NCI-H187 (cell line): ENCODE measurements at places on chromosomes 16 and 17.

- no peak for DNase-seq
These were observed 92.3 kb downstream of the C16orf78 start for GRCh38 chr16:49465661-49466528.

GRCh38 chr17:58364270-58364942 is 12.4 kb upstream of the SUPT4H1 start:
- no peak for DNase-seq

DNA sequence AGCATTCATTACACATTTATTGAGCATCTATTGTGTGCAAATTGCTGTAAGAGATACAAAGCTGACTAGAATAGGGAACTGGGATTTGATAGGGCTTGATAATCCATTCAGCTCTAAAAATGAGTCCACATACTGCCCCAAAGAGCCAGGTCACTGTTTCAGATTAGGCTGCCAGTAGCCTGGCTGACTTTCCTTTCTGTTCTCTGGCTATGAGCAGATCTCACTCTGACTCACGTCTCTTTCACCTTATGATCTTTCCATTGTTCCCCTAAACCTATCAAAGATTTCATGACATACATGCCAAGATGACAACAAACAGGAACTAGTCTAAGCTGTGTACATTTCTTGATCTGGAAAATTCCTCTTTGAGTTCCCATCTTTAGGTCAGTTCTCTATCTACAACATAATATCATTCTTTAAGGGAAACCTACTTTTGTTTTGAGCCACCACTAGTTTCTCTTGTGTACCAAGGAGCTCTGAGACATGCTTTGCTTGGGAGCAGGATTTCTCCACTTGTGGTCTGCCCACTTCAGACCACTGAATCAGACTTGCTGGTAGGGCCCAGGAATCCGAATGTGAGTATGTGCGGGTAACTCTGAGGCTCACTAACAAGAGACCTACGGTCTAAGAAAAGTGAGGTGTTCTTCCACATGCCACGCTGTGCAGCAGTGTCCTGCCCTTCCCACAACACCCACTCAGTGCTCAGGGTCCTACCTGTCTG is 40.9 kb upstream of the ICAM2 start:
- DNase-seq: no peak

- no peak for DNase-seq
These were observed 35.4 kb upstream of the ENPP7 start for GRCh38 chr17:79695293-79695790.

GRCh38 chr16:22898874-22899348 is 84.9 kb downstream of the HS3ST2 start:
- peak; percentile 48 for DNase-seq

GRCh38 chr17:15346066-15346595 is 4.7 kb upstream of the TEKT3 start:
- no peak for DNase-seq

DNA sequence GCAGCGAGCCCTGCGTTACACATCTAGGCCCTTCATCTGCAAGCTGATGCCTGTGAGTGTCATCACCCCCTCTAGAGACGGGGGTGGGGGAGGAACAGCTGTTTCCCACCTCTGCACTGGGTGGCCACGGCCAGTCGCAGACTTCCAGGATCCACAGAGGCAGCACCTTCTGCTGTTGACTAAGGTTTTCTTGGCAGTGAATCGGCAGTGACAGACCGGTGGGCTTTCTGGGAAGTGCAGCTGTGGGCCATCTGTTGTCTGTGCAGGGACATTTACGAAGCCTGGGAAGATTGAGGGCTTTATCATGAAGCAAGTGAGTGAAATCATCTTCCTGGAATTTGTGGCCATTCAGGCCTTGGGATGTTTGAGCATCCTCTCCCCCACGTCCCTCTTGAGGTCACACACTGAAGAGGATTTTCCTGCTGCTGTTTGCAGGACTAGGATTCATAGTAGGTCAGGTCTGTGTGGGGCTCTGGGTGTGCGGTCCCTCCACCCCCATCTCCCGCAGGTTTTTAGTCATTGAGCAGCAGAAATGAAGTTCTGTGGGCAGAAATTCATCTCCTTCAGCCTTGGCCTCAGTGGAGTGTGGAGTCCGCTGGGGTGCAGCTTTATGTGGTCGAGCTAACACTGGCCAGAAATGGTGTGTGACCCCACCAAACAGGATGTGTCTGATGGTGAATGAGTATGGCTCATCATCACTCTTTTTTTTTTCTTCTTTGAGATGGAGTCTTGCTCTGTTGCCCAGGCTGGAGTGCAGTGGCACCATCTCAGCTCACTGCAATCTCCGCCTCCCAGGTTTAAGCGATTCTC is 12.0 kb downstream of the PGS1 start:
- DNase-seq: no peak

DNA sequence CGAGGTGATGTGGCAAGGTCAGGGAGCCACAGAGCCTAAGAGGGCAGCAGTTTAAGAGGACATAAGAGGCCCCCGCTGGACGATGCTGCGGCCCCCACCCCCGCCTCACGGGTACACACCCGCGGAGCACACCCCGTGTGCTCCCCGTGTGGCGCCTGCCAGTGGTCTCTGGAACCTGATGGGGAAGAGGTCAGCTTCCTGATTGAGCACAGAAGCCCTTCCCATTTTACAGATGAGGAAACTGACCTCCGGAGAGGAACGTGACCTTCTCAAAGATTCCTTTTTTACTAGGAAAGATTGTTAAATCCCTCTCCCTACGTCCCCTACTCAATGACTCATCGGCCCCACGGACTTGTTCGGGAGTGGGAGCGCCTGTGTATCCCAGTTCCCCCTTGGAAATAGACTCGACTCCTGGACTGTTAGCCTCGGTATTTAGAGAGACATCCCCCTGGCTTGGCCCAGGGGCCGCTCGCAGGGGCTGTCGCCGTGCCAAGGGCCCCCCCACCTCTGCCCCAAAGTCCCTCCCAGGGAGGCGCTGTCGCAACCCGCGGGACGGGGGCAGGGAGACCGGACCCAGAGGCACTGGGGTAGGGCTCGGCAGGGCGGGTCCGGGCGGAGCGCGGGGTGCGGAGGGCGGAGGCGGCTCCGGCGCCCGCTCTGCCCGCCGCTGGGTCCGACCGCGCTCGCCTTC is at the start of gene ABCC3:
TSS of gene ABCC3 (plus strand) at position 658 of the 691 bp plus-strand sequence. CDS start 56 bp downstream, outside the sequence.
- no peak for DNase-seq

GRCh38 chr16:84555418-84556196 is 51.1 kb upstream of the MEAK7 start:
- no peak for DNase-seq

DNA sequence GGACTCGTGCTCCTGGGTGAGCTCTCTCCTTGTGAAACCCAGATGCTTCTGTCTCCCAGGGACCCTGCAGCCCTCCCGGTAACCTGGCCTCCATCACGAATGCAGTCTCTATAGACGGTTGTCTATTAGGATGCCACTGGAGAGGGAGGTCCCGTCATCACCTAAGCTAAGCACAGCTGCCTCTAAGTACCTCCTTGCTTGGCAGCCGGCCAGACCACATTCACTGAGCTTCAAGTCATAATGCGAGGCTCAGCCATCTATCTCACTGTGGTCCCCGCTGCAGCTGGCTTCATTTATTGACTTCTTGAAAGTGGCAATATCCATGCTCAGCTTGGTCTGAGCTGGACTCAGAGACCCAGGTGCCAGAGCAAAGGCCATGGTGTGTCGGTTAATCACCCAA is 74.5 kb upstream of the HSBP1 start:
- peak; percentile 47 for DNase-seq

DNA sequence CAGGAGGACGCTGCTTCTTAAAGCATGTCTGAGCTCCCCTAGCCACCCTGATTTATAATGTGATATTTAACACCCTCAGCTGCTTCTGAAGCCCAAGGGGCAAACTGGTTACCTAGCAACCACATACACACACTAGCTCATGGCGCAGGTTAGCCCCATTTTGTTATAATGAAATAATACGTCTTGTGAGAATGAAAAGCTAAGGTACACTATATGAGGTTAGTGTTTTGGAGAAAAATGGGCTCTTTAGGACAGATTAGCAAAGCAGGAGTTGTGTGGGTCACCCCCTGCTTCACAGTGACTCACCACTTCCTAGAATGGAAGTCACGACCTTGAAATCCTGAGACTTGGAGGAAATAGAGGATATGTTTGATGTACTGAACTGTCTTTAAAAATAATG is 404.8 kb upstream of the HSBP1 start:
- DNase-seq: no peak

DNA sequence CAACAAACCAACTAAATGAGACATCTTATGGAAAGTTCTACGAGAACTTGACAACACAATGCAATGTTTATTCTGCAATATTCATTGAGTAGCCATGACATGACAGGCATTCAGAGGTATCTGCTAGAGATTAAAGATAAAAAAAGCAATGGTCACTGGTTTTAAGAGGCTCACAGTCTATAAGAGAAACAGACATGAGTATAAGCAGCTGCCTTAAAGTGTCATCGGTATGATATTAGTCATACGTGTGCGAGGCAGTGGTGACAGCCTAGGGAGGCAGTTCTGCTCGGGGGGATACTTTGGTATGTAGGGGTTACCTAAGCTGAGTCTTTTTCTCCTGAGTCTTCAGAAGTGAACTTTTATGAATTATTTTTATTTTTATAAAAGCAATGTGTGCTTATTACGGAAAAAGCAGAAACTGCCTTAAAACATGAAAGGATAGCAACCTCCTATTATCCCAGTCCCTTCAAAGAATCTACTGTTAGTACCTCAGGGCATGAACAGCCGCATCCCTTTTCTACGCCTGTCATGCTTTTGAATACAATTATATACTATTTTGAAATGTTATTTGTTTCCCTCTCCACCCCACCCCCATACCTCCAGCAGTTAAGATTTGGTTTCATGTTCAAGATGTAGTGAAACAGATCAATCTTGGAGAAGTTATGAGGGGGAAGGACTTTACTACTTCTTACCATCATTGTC is 7.7 kb downstream of the ST6GALNAC1 start:
- DNase-seq: no peak

- no peak for DNase-seq
These were observed 12.0 kb downstream of the SP2 start for GRCh38 chr17:47907932-47908562.

DNA sequence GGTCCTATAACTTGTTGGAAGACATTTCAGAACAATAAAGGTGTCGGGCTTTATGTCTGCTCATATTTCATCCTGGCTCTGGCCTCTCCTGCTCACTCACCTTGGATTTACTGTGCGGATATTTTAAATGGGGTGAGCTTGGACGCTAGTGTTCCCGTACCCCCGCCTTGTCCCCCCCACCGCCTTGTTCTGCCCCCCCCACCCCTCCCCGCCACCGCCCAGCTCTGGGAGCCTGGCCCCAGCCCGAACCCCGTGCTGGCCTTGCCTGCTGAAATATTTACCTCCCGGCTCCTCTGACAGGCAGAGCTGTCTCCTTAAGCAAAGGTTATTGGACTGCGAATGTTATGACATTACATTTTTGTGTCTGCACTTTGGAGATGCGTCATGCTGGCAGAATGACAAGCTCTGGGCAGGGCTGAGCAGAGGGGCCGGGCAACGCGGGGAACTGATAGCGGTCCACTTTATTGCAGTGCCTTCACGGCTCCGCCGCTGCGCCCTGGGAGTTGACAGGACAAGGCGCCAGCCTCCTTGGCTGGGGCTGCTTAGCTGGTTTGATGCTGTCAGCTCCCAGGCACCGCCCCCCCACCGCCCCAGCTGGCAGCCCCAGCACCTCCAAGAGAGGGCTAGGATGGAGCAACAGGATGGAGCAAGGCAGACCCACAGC is 222.5 kb upstream of the GSE1 start:
- no peak for DNase-seq

GRCh38 chr16:89601906-89602272 is 11.6 kb upstream of the DPEP1 start:
- DNase-seq: no peak

GRCh38 chr16:83743241-83743640 is 64.5 kb upstream of the HSBP1 start:
- DNase-seq: no peak

DNA sequence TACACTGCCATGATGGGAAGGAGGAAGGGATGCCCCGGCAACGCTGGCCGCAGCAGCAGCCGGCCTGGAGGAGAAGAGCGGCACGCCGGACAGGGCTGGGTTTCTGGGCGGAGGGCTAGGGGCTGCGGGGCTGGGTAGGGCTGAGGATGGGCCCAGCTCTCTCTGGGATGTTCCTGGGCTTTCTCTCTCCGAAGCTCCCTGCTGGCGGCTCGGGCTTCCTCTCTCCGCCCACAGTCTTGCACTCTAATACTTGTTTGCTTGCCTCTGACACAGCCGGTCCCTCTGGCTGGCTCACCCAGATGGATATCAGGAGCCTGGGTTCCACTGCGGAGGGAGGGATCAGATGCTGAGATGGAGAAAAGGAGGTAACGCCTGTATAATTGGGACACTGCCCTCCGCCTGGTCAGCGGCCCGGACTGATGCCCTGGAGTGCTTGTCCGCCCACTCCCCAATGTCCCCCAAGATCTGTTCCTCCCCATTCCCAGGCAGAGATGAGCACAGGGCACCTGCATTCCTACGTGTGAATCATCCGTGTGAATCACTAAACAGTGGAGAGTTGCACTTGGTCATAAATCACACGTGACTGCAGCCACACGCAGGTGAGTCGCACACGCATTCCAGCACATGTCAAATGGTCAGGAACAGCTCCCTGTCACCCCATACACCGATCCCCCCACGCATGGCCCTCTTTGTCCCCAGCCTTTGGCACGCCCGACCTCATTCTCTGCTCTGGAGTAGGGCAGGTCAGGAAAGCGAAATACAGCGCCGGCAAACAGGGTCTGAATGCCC is at the start of gene ALOXE3:
TSS of gene ALOXE3 (minus strand) at position 535 of the 789 bp plus-strand sequence. CDS start at position 11, 524 bp downstream.
- DNase-seq: no peak

GRCh38 chr17:1758807-1759206 is 3.1 kb upstream of the SERPINF1 start:
- DNase-seq: no peak

DNA sequence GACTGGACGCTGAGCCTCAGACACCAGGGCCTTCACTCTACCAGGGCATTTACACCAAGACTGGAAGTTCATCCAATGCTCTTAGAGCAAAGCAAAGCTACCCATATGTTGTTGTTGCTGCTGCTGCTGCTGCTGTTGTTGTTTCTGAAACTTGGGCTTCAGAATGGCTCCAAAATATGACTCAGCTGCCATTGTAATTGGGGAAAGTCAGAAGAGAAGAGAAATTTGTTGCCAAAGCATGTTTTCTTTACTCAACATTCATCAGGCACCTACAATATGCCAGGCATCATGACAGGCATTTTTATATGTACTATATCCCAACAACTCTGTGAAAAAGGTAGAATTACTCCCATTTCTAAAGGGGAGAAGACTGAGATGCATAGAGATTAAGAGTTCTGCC is 11.9 kb downstream of the KRT32 start:
- DNase-seq: no peak

DNA sequence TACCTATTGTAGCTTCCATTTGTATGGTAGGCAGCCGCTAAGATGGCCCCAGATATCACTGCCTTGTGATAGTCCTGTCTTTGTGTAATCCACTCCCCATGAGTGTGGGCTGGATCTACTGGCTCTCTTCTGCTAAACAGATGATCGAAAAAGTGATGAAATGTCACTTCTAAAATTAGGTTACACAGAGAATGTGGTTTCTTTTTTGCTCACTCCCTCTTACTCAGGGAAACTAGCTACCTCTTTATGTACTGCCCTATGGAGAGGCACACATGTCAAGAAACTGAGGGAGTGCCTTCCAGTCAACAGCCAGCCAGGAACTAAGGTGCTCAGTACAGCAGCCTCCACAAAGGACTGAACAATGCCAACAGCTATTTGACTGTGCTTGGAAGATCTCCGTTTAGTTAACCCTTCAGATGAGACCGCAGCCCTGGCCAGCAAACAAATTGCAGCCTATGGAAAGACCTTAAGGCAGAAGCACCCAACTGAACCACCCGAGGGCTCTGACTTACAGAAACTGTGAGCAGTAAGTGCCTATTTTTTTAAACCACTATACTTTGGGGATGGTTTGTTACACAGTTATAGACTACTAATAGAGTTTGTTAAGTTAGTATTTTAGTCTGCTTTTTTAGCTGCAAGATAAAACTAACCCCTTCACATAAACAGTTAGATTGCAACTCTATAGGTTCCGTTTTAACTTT is 113.2 kb upstream of the MAF start:
- no peak for DNase-seq
